Astrocyte of the cerebellum (primary cell): ENCODE measurements at places on chromosomes 11 and 22.

DNA sequence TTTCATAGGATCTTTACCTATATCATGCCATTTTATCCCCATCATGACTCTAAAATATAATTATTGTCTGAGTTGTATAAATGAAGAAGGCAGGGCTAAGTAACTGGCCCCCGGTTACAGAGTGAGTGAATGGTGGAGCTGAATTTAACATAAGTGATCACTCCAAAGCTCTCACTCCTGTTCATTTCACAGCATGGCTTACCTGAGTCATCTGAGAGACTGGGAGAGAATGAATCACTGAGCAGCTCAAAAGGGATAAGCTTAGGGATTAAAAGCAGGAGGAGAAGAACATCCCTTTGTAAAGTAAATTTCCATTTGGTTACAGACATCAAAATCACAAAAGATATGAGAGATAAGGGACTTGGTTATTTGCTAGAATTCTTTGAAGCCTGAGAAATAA, 294.0 kb upstream of the CTSC start:
- peak; percentile 15 for DNase-seq

GRCh38 chr22:27876684-27877083, 42.4 kb downstream of the PITPNB start:
- no peak for DNase-seq

GRCh38 chr11:42521994-42522393, 789.8 kb upstream of the API5 start:
- DNase-seq, result no peak

DNA sequence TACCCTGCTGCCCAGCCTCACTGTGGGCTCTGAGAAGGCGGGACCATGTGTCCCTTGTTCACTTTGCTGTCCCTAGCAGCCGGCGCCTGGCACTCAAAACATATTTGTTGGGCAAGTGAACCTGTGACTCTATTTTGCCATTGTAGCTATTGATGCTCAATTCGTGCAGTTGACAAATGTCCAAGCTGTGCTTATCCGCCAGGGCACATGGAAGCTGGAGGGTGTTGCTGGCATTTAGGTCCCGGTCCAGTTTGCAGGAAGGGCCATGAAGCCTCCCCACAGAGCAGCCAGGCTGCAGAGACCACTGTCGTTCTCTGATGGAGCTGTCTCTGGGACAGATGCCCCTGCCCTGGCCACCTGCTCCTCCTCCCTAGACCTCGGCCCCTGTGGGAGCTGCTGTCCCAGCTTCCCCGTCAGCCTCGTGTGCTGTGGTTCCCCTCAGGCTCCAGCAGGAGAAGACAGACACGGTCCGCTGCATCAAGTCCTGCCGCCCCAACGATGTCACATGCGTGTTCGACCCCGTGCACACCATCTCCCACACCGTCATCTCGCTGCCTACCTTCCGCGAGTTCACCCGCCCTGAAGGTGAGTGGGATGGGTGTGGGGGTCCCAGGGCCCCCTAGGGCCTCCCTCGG, 71.5 kb downstream of the FBLN1 start:
- DNase-seq, result no peak
